Activated T-helper 1 cell treated with Interleukin-2 at 50 U/mL for 16 hours (primary cell): ENCODE measurements at places on chromosomes 3 and 15.

- DNase-seq, result peak; percentile 61
Measured at GRCh38 chr3:48661501-48662144, 1.1 kb downstream of the CELSR3 start.

DNA sequence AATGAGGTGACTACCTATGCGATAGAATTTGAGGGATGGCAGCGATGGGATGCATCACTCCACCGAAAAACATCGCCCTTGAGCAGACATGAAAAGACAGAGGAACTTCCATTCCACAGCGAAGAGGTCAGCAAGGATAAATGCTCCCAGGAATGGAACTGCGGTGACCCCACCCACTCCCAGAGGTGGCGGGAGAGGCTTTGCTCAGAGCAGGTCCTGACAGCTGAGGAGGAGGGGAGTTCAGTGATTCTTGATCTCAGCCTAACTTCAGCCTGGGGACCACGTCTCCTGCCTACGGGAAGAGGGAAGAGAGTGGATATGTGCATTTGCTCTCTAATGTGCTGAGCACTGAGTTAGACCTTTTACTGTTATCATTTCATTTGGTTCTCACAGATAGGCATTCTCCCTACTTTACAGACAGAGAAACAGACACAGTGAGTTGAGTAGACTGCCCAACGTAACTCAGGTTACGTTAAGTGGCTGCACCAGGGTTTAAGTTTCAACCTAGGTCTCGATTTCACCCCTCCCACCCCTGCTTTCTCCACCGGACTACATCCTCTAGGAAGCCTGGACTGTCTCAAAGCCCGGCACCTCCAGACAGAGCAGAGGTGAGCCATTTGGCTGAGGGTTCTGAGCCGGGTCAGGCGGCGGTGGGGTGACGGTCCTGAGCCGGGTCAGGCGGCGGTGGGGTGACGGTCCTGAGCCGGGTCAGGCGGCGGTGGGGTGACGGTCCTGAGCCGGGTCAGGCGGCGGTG is 170.0 kb downstream of the RAB11A start:
- no peak for DNase-seq

- no peak for DNase-seq
Measured at GRCh38 chr3:11774296-11774877, 72.3 kb downstream of the TAMM41 start.

- no peak for DNase-seq
Measured at GRCh38 chr3:2423143-2423542, 324.5 kb downstream of the CNTN4 start.

GRCh38 chr3:104805508-104805907 is 561.2 kb upstream of the ALCAM start:
- no peak for DNase-seq

- DNase-seq, result no peak
Measured at GRCh38 chr3:37349640-37350039, 175.3 kb upstream of the LRRFIP2 start.

DNA sequence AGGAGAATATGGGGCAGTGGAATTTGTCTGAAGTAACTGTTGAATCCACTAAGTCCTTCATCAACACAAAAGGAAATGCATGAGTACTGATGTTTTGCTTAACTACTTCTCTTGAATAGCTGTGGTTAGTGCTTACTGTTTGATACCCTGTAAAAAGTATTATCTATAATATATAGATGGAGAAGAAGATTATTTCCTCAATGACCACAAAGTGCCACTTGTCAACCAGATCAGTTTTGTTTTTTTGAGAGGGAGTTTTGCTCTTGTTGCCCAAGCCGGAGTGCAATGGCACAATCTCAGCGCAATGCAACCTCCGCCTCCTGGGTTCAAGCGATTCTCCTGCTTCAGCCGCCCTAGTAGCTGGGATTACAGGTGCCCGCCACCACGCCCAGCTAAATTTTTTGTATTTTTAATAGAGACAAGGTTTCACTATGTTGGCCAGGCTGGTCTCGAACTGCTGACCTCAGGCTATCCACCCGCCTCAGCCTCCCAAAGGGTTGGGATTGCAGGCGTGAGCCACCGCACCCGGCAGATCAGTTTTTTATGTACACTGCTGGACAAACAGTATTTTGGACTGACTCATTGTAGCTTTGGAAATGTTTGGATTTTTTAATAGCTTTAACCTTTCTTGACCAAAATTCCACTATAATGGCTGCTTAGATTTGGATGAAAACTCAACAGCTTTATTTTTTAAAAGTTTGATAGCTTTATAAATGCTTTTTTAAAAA is 1.5 kb upstream of the RPLP1 start:
- DNase-seq, result no peak

GRCh38 chr3:23796518-23796917 is 9.2 kb upstream of the UBE2E1 start:
- no peak for DNase-seq

DNA sequence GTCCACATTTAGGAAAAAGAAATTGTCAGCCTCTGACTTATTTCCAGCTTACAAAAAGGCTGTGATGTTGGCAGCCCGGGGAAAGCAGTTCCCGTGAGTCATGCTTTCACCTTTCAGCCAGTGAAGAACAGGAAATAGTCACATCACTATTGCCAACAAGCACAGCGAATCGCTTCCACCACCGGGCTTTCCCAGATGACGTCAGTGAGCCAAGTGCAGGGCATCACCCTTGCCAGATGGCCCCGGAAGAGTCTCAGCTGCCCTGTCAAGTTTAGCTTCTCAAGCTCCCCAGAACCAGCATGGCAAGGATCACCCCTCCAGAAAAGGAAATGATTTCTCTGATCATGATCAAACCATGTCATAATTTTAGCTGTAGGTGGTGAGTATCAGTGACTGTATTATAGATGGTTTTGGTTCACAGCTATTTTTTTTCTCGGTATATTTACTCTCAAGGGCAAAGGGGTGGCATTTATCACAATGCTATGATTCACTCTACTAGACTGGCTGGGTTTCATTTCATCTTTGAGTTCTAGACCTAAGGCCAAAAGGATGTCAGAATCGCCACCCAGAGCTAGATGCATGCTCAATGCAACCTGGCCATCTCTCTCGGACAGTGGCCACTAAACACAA is 32.9 kb downstream of the B3GNT5 start:
- peak; percentile 75 for DNase-seq

GRCh38 chr15:100721758-100722550 is 119.6 kb downstream of the ASB7 start:
- no peak for DNase-seq

GRCh38 chr3:128091586-128091985 is 32.0 kb downstream of the RUVBL1 start:
- no peak for DNase-seq

DNA sequence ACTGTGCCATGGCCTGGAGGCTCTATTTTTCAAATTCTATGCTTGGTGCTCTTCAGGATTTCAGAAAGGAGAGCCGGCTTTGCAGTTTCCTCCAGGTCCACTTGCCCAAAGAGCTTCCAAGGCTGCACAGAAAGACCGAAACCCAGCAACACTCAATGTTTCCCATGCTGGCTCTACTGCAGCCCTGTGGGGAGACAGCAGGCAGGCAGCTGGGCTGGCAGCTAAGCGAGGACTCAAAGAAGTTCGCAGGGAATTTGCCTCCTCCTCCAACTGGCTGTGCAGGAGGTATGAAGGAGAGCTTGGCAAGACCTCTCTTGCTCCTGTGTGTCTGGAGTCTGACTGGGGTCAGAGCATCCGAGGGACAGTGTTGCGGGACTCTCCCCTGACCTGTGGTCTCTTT is 17.4 kb upstream of the ITGA11 start:
- no peak for DNase-seq

GRCh38 chr3:170608475-170608874 is 22.6 kb upstream of the SLC7A14 start:
- DNase-seq, result no peak

GRCh38 chr15:101126618-101127505 is 125.0 kb downstream of the CHSY1 start:
- no peak for DNase-seq

DNA sequence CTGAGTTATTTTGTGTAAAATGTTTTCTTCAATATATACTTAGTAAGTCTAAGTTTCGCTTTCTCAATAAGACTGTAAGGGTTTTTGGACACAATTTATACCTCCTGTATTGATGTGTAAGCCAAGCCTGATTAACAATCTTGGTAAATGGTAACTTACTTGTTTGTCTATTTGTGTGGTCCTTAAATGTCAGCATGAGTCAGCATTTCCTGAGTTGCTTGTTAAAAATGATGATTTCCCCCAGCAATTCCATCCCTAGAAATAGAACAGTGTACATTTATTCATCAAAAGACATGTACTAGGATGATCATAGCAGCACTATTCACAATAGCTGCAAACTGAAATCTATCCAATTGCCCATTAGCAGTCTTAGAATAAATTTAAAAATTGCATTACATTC is 53.4 kb upstream of the LRIG1 start:
- no peak for DNase-seq

DNA sequence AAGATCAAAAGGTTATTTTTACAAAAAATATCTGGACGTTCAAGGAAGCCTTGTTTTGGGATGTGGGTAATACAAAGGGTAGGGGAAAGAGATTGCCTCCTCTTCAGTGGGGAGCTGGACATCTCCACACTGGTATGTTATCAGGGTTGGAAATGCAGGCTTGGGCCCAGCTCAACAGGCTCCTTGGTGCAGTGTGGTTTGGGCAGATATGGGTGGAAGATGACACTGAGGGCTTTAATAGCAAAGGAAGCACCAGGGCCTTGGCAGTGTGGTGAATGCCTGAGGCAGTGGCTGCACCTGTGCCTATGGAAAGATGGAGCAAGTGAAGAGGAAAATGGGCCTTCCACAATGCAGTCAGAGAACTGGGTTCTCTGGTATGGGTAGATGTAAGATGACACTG is 11.2 kb upstream of the MED12L start:
- no peak for DNase-seq

DNA sequence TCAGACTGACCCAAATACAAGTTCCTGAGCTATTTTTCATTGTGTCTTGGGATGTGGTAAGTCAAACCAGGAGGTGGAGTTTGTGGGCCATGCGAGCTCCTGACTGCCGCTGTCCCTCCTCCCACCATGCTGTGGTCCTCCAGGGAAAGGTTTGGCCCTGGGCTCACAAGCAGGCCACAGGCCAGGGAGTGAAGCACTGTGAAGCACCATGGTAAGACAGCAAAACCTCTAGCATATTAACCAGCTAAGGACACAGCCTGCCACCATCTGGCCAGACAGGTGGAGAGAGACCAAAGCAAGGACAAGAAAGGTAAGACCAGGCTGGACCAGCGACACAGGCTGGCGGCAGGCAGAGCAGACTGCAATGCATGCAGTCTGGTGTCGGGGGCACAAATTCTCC is 15.3 kb downstream of the RAB43 start:
- no peak for DNase-seq

DNA sequence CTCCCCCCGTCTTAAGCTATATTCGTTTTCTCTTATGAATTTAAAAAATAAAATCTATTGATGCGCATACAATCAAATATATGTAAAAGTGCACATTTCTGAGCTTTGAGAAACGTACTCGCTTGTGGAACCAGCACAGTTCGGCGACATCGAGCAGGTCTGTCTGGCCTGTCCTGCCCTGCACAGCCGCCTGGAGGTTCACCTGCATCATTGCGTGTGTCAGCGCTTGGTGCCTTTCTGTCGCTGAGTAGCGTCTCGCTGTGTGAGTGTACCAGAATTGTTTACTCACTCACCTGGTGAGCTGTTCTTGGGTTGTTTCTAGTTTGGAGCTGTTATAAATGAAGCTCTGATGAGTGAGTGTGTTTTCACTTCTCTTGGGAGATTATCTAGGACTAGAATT is 104.0 kb downstream of the VGLL4 start:
- no peak for DNase-seq

GRCh38 chr15:84151205-84151931 is 84.2 kb upstream of the GOLGA6L4 start:
- DNase-seq, result no peak

GRCh38 chr15:80744415-80744814 is 34.8 kb upstream of the CEMIP start:
- no peak for DNase-seq

- no peak for DNase-seq
Measured at GRCh38 chr3:14481018-14481645, 59.0 kb downstream of the GRIP2 start.

DNA sequence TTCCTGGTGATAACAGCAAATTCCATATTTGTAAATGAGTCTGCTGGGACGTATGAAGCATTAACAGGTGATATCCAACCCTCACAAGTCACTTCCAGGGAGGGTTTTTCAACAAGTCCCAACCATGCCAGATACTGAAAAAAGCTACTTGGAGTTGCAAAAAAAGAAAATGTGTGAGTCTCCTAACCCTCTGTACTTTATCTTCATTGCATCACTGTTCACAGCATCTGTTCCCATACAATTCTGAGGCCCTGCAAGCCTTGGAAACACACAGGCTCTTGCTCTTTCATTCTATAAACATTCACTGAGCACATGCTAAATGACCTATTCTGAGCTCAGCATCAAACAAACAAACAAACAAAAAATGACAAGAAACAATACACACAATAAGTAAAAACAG is 120.8 kb downstream of the RFTN1 start:
- no peak for DNase-seq

DNA sequence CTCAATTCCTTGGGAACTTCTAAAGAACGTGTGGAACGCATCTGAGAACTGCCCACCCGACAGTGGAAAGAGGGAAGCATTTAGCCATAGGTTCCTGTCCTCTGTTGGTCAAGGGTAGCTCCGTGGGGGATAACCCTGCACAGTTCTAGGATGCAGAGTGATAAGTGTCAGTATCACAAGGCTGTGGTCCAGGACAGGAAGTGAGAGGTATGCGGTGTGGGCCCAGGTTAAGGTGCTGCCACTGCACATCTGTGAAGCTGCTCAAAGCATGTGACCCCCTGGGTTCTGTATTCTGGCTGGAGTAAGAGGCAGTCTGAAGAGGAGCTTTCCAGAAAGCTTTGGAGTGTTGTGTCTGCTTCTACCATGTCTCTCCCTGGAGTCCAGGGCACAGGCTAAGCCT is 51.7 kb upstream of the HES1 start:
- DNase-seq, result no peak

DNA sequence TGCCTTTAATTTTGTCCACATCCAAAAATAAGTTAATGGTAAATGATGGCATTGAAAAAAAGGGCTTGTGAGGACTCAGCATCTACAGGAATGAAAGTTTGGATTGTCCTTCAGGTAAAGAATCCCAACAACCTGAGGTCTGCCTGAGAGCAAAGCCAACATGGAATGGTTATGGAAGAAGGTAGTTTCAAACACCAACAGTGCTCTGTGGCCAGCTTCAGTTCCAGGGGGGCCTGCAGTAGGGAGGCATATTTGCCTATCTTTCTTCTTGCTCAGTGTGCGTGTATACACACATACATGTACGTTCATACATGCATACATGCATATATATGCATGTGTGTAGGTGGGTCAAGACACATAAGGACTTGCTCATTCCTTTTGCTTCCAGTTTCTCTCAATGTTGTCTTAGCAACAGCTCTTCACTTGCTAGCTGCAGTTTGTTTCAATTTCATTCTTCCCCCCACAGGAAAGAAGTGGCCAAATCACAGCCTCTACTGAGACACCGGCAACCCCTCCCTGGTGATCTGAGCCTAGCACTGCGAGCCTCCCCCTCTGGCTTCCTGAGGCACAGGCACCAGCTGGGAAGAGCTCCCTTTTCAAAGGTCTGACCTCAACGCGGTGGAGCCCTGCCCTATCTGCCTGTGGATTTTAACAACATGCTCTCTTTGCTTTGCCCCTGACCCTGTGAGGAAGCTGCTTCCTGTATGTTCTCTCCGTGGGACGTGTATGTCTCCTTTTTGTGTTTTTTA is 146.2 kb downstream of the KLF13 start:
- no peak for DNase-seq
